ENCODE measurements at places on chromosomes 5 and 9. TPM values are rescaled to one million over a fixed set of nuclear protein-coding genes. Genes with fewer than 3 reads are reported as not detected.

CCL21 gene
- total RNA-seq, result not detected

NMUR2 gene
- not detected for total RNA-seq

INSL6 gene
- not detected for total RNA-seq

ADGRV1 gene
- total RNA-seq, result 0.63 TPM

NEUROG1 gene
- not detected for total RNA-seq

PKD2L2 gene
- total RNA-seq, result not detected

CDH18 gene
- total RNA-seq, result not detected

MLLT3 gene
- total RNA-seq, result 26.5 TPM

CMBL gene
- 0.35 TPM for total RNA-seq

TARS1 gene
- 190 TPM for total RNA-seq

ARL14EPL gene
- not detected for total RNA-seq

SLC6A18 gene
- total RNA-seq, result not detected

FOXD4L3 gene
- not detected for total RNA-seq

PCDHGB7 gene
- 0.12 TPM for total RNA-seq

MEIKIN gene
- total RNA-seq, result not detected

C9orf50 gene
- not detected for total RNA-seq

AK8 gene
- total RNA-seq, result not detected

GNE gene
- 23.3 TPM for total RNA-seq

FAXDC2 gene
- total RNA-seq, result not detected

FOXB2 gene
- not detected for total RNA-seq

ADAMTS2 gene
- total RNA-seq, result not detected

TAL2 gene
- total RNA-seq, result not detected

ARHGEF28 gene
- not detected for total RNA-seq

ANKRD18B gene
- total RNA-seq, result 0.65 TPM

PDE6A gene
- not detected for total RNA-seq

ANKRD18A gene
- total RNA-seq, result 4.5 TPM

WNT8A gene
- total RNA-seq, result not detected

SLC25A2 gene
- 0.23 TPM for total RNA-seq

BSPRY gene
- total RNA-seq, result 10.6 TPM

HTR1A gene
- not detected for total RNA-seq

F2RL1 gene
- total RNA-seq, result 0.14 TPM

FAM81B gene
- not detected for total RNA-seq

CNTNAP3 gene
- total RNA-seq, result not detected

SLC4A9 gene
- not detected for total RNA-seq

APBB3 gene
- 16.5 TPM for total RNA-seq

IFNA16 gene
- not detected for total RNA-seq

RXRA gene
- 4.8 TPM for total RNA-seq

OR1Q1 gene
- not detected for total RNA-seq

SAPCD2 gene
- 22.8 TPM for total RNA-seq

NDUFS6 gene
- 40.3 TPM for total RNA-seq

GRM6 gene
- not detected for total RNA-seq

UNC13B gene
- total RNA-seq, result 0.51 TPM

MOB3B gene
- total RNA-seq, result 0.82 TPM

CFAP90 gene
- not detected for total RNA-seq
